ENCODE measurements at places on chromosomes 6 and 20.

- DNase-seq = no peak
Measured at GRCh38 chr6:83984411-83984810, 49.2 kb upstream of the MRAP2 start.

DNA sequence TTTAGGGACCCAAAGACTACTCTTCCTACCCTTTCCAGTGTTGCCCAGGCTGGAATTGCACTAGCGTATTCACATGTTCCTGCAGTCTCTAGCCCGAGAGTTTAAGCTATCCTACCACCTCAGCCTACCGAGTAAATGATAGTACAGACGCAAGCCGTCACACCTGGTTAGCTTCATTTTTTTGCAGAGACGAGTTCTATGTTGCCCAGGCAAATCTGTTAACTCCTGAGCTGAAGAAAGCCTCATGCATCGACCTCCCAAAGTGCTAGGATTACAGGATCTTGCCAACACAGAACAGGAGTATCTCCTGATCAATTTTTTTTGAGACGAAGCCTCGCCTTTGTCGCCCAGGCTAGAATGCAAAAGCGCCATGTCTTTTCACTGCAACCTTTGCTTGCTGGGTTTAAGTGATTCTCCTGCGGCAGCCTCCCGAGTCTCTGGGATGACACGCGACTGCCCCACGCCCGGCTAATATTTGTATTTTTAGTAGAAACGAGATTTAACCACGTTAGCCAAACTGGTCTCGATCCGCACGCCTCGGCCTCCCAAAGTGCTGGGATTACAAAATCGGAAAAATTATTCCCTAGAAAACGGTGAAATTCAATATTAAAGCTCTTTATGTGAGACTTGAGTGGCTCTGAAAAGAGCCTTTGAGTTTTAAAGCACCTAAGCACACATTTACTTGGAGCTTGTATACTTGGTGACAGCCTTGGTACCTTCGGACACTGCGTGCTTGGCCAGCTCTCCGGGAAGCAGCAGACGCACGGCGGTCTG is 128.5 kb downstream of the HFE start:
- no peak for DNase-seq

DNA sequence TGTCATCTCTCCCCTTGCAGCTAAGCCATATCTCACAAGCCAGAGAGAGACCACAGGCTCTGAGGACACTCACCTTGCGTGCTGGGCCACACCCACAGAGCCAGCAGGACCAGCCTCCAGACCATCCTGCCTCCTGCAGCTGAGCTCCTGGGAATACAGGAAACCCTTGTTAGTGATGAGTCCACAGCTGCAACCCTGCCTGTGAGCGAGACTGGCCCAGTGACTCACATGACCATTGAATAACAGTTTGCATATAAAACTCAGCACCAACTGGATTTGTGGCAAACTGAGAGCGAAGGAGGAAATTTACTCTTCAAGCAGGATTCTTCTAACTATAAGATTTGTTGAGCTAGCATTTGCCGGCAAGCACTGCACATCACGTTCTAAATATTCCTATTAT is 3.0 kb downstream of the THBS2 start:
- no peak for DNase-seq

- peak; percentile 35 for DNase-seq
Measured at GRCh38 chr6:30325873-30326525, 728 bp upstream of the TRIM39 start.

- DNase-seq = no peak
Measured at GRCh38 chr20:18805881-18806280, 7.7 kb upstream of the SCP2D1 start.

DNA sequence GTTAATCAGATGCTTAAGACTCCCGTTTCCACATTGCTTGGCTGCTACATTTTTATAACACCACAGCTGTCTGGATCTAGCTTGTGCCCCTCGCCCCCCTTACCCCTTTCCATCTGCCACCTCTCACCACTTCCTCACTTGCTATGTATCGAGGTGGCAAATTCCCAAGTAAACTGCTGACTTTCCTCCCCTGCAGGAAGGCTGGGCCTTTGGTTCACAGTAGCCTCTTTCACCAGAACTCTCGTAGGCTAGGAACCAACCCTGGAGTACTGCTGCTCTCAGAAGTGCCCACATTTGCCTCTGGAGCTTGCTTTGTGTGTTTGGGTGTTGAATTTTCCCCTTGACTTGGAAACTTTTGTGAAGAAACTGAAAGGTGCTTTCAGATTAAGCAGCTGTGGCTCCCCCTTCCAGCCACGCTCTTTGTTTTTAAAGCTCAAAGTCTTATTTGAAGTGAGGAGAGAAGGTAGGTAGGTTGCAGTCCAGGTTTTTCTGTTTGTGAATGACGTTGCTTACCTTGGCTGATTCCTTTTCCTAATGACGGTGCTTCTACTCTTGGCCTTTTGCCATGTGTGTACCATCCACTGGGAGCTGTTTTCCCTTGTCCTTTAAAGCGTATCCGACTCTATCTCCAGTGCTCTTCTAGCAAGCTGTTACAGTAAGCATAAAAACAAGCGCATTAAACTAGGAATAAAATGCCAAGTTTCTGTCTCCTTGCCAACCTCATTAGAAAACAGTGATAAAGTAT is 90.4 kb downstream of the CARMIL1 start:
- DNase-seq = no peak

DNA sequence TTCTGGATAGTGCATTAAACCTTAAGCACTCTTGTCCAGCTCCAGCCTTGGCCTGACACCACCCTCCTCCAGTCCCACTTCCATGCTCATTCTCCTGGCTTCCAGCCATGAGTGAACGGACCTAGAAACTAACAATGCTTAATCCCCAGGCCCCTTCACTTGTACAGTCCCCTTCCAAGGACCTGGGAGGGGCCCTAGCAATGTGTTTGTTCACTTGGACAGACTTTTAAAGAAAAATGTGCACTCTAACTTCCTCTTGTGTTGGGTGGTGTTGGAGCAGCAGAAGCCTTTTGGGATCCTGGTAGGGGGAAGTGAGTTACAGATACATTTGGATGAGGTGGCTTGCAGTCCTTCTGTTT is 48.9 kb upstream of the CCN6 start:
- DNase-seq = no peak

GRCh38 chr6:6696867-6697531 is 108.5 kb downstream of the LY86 start:
- no peak for DNase-seq

- no peak for DNase-seq
Measured at GRCh38 chr6:106927531-106928398, 46.8 kb downstream of the CD24 start.

DNA sequence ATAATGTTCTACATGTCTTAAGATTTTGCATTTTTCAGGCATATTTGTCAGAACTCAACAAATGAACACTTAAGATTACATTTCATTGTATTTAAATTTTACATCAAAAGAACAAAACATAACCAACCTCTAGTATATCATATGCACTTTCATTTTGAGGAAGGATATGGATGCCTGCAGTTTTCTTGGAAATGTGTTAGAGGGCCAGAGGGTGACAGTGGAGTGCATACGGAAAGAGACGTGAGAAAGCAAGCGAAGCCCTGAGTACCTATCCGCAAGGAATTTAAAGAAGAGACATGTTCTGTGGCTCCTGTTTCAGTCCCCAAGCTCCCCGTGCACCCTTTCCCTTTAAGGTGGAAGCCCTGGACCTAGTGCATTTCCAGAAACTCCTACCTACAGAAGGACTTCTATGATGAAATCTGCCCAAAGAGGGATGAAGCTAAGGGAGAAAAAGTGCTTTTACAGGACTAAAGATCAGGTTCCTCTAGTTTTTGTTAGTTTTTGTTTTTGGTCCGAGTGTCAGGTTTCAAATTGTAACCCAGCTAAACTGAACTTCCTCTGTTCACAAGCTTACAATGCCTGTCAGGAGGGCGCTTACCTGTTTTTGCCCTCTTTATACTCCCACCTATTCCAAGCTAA is 38.8 kb downstream of the EZR start:
- no peak for DNase-seq

DNA sequence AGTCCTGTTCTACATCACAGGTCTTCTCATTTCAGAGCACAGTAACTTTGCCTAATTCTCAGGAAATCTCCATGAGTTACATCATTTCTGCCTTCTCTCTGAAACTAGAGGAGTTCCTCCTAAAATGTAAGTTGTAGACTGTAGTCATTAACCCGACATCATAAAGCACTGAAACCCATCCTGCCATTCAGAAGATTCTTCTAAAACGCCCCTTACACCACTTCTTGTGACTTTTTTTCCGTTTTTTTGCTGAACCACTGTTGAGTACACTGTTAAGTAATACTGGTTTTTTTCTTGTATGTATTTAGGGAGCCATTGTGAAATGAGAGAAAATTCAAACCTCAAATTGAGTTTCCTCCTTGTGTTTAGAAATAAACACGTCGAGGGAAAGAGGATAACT is 117.3 kb downstream of the MAP3K4 start:
- DNase-seq = no peak

DNA sequence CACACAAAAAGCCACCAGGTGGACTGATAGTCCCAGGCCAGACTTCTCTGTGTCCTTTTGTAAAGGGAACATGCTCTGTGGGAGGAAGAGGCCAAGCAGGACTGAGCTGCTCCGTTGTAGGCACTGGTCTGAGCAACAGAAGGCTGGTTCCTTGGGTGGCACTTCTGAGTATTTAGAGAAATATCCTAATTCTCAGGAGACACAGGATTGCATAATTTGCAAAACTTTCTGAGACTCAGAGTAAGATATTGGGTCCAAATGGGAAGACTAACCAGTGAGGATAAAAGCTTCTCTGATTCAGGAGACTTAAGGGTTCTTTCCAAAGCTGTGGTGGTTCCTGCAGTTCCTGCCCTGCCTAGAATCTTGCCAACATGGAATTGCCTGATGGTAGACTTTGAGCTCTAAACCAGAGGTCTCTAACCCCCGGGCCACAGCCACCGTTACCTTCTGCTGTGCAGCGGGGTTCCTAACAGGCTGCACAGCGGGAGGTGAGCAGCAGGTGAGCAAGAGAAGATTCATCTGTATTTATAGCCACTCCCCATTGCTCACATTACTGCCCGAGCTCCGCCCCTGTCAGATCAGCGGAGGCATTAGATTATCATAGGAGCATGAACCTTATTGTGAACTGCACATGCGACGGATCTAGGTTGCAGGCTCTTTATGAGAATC is 107.0 kb downstream of the OLIG3 start:
- DNase-seq = no peak

All from stimulated activated CD8-positive, alpha-beta memory T cell treated with anti-CD3 and anti-CD28 coated beads, Interleukin-7, amount 100 ng/mL, for 24 hours (primary cell).